Stimulated activated CD4-positive, alpha-beta T cell treated with anti-CD3 and anti-CD28 coated beads, Interleukin-12 subunit alpha, Interleukin-12 subunit beta, amount 100 ng/mL, for 4 hours (primary cell): ENCODE measurements at places on chromosomes 4 and X.

- no peak for DNase-seq
These were observed 672.2 kb downstream of the KCTD8 start for GRCh38 chr4:43776371-43776770.

DNA sequence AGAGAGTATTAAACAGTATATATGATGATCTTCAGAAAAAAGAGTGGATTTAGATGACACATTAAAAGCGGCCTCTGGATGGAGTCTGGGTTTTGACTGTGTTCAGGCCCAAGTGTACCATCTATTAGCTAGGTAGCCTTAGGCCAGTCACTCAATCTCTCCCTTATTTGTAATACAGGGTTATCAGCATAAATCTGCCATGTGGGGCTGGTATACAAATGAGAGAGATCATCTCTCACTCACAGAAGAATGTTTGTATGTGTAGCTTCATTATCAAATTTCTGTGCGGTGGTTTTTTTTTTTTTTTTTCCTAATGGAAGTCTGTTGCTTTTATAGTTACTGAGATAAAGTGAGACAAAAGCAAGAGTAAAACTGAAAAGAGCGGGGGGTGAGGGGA lies 12.7 kb downstream of the SLC2A9 start:
- no peak for DNase-seq

- DNase-seq = no peak
These were observed 112.3 kb upstream of the GALNT7 start for GRCh38 chr4:173056271-173056670.

DNA sequence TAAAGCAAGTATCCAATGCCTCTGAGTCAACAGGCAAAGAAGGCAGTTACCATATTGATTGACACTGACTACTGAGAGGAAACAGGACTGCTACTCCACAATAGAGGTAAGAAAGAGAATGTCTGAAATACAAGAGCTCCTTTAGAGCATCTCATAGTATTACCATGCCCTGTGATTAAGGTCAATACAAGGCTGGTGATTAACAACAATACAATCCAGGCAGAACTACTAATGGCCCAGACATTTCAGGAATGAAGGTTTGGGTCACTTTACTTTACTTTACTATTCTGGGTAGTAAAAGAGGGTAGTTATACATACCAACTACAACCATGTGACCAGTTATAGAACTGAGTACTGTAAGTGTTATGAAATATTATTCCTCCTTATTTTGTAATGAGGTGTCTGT lies 44.5 kb downstream of the BRWD3 start:
- DNase-seq = no peak

DNA sequence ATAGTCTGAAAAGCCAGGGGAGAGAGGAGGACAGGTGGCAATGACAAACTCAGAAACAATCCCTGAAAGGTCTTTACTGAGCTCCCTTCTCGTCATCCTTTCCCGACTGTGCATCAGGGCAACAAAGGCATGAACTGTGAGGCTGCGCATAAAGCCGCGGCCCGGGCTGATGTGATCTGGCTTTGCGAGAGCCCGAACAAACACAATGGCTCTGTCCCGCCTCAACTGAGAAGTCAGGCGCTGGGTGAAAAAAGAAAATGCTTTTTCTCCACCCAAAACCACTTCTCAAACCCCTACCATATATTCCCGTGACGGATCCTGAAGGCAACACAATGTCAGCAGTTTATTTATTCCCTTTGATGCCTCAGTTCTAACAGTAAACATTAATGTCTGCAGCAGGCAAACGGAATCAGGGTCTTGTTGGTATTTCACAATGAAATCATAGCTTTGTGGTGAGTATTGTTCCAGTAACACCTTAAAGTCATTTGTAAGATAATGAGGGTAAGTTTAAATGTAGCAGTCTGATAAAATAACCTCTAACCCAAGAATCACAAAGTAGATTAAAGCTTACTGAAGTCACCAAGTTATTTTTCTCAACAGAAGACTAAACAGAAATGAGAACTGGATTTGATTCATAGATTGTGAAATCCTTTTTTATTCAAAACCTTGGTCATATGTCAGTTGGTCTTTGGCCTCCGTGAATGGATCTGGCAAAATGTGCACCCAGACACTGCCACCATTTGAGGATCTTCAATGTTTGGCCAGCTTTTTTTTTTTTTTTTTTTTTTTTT lies 67.4 kb downstream of the APBB2 start:
- DNase-seq = no peak

DNA sequence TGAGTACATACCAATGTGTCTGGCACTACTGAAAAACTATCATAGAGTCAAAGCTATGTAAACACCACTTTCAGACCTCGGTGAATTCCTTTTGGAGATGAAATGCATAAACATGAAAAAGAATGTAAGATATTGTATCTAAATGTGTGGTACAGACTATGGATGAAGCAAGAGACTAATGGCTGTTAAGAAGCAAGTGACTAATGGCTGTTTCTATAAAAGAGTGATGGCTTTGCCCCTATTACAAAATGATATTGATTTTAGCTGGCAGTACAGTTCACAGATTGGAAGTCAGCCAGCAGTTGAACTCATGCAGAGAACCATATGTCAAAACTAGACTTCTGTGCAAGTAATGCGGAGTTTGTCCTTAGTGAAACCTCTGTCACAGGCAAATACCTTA lies 359.3 kb downstream of the GRXCR1 start:
- no peak for DNase-seq

DNA sequence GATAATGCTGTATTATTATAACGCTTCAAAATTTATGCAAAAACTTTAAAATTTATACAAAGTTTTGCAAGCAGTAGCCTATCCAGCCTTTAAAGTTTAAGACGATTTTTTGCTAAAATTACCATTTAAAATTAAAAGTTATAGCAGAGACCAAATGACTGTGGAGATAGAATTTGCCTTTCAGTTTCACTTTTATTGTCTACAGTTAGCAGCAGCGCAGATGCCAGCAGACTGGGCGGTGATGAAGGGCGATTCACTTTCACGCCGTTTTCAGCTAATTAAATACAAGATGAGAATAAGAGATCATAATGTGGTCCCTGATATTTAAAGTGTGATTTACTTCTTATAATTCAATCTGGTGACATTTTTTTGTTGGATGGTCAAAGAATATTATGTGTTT lies 1381.5 kb upstream of the ADGRL3 start:
- no peak for DNase-seq

DNA sequence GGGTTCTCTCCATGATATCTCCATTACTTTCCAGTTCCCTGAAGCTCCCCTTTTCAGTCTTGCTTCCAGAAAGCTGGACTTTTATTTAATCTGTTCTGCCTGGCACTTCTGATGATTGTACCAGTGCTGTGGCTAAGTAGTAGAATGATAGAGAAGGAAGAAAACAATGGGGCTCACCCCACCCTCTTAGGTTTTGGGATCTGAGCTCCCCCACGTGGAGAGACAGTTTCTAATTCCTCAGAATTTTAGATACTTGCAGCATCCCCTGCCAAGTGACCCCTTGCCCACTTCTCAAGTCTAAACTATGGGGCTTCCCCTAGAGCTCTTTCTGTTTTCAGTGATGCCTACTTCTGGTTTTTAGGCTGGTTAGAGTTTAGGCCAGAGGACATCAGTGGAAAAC lies 73.9 kb downstream of the GC start:
- DNase-seq = no peak

GRCh38 chrX:97685753-97686152 lies 802.0 kb downstream of the RPA4 start:
- no peak for DNase-seq

DNA sequence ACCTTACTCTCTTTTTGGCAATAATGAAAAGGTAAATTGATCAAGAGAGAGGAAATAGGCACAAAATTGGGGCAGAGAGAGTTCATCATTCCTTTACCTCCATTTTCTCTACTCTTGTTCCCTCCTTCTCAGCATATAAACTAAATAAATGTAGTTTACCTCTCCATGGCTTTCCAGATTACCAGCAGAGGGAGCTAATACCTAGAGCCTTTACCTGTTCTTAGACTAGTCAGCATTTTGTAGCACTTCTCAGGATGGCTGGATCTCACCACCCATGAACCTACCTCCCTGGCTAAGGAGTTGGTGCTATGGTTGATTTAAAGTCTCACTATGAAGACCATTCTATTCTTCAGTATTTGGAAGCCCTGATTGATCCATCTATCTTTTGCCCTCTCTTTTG lies 15.7 kb downstream of the OFD1 start:
- no peak for DNase-seq

GRCh38 chr4:90855111-90855510 lies 727.9 kb downstream of the CCSER1 start:
- DNase-seq = no peak

GRCh38 chr4:18480928-18481327 lies 459.4 kb upstream of the LCORL start:
- DNase-seq = no peak

DNA sequence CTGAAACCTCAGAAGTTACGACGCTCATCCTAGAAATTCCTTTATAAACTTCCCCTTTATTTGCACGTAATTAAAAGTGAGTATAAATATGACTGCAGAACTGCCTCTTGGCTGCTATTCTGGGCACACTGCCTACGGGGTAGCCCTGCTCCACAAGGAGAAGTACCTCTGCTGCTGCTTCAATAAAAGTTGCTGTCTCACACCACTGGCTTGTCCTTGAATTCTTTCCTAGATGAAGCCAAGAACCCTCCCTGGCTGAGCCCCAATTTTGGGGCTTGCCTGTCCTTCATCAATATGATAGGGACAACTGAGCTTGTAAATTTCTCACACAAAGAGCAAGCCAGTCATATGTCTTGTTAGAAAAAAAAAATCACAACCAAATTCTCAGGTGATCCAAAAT lies 115.8 kb downstream of the VEGFC start:
- DNase-seq = no peak

GRCh38 chr4:77314697-77315096 lies 157.7 kb downstream of the CCNG2 start:
- no peak for DNase-seq

DNA sequence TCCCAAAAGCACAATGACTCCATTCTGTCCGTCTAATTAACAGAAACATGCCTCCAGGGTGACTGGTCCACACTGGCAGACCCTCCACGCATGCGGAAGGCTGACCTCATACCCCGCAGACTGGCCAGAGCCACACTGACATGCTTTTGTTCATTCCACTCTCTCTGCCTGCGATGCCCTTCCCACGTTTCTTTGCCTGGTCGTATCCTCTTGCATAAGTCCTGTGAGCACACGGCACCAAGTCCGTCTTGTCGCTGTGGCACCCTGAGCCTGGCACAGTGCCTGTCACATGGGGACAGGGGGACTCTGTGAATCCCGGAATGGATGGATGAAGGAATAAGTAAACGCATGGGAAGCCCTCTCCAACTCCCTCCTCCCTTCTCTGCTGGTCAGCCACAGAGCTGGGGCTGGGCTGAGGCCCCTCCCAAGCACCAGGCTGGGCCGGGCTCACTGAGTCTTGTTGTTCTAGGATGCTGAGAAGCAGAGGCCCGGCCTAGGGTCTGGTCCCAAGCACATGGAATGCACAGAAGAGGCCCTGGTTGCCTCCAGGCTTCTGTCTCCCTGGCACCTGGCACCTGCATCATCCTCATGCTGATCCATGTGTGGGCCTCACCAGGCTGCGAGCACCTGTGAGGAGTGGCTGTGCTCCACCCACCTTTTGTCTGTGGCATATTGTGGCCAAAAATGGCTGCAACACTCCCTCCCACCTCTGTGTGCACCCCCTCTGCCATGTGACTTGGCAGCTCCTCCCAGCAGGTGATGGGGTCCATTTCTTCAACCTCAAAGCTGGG lies 38.9 kb upstream of the C4orf50 start:
- DNase-seq = no peak

DNA sequence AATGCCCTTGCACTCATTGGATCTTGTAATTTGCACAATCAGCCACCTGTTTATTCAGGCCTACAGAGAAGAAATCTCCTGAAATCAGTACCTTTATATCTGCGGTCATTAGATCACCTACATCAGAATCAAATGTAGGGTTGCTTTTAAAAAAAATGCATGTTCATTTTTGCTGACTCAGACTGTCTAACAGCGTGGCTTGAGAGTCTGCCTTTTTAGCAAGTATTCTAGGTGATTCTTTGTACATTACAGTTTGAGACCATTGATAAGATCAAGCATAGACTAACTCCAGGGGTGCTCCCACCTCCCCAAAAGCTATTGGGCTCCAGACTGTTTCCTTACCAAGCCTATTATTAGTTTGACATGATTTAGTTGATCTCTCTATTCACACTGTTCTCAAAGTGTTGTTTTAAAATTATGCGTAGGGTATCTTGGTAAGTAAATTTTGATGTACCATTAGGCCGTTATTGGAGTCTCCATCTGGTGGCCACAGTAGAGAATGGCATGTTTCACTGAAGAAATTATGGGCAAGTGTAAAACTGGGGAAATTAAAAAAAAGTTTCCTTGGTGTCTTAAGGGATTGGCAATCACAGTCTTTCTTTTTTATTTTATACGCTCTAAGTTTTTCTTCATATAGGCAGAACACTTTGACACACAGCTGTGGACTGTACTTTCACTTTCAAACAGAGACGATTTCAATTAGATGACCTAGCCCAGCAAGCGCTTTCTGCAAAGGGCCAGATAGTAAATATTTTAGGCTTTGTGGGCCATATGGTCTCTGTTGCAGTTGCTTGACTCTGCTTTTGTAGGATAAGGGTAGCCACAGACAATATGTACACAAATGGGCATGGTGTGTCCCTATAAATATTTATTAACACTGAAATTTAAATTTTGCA lies 33.7 kb upstream of the MSL3 start:
- no peak for DNase-seq

DNA sequence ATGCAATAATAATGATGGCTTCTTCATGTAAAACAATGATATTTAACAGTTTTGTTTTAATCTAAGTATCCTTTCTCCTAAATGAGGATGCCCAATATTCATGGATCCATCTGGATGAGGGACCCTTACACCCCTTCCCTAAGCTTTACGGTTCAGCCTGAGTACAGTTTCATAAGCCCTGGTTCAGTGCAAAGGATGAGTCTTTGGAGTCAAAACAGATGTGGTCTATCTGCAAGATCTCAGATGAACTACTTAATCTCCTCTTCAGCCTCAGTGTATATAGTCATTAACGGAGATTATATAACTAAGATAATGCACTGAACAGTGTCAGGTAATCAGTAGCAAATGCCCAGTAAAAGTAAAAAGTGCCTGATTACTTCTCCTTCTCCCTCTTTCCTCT lies 22.1 kb downstream of the ANXA5 start:
- no peak for DNase-seq

DNA sequence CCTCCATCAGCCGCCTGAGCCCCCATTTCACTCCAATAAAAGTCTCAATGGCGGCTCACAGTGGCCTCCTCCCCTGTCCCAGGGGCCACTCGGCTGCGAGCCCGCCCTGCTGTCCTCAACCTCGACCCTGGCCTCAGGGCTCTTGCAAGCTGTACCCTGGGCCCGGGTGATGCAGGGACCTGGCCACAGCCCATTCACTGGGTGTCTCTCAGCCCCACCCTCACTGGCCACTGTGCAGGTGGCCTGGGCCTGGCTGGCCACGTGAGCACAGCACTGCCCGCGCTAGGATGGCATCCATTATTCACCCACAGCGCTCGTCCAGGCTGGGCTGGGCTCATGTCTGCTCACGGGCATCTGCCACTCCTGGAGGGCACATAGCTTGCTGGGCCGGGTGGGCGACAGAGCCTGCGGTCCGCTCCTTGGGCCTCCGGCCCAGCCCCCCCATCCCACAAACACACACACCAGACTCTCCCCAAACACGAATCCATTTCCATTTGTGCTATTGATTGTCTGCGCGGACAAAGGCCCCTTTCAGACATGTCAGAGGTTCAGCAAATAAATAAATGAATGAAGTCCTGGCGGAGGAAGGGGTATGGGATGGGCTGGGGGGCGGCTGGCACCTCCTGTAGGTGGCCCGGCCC lies 16.5 kb upstream of the FGFR3 start:
- no peak for DNase-seq
